ENCODE measurements at places on chromosomes 4 and X. TPM values are rescaled to one million over a fixed set of nuclear protein-coding genes. Genes with fewer than 3 reads are reported as not detected.

AKAP4 gene
- not detected for total RNA-seq

- peak; percentile 12 for DNase-seq
Observed at GRCh38 chrX:14528629-14529289, 577 bp upstream of the GLRA2 start.

DNA sequence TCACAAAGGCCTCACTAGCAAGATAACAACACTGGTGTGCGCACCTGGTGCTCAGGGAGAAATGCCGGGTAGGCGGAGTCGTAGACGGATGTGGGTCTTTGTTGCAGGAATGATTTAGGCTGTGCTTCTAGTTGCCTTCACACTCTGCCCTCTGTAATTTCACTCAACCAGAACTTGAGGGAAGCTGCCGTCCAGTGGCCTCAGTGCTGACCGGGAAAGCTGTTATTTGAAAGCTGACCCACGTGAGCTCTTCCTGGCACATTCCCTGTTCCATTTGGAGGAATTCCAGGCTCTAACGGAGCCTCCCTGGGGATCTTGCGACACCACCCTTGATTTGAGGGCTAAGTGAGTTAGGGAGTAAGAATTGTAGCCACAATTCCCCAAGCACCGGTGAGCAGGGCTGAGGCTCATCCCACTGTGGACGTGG, 15.9 kb downstream of the SH3TC1 start:
- no peak for DNase-seq

- DNase-seq, result no peak
Observed at GRCh38 chrX:1493877-1494510, 41.3 kb upstream of the ASMTL start.

GRCh38 chr4:515251-515650, 16.2 kb downstream of the PIGG start:
- DNase-seq, result no peak
